NCI-H1930 (cell line): ENCODE measurements at places on chromosomes 1 and 21.

DNA sequence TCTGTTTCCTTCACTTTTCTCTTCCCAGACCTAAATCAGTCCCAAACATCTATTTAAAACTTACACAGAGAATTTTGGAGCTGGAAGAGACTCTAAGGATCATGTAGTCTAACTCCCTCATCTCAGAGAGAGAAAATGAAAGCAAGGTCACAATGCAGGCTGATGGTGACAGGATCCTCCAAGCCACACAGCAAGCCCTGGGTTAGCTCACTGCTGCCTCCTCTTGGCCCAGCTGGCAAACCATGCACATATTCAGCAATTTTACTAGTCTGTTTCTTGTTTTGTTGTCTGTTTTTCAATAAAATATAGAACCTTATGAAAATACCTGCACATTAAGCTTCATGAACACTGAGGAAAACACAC, 27.7 kb upstream of the LY9 start:
- DNase-seq: no peak

- DNase-seq: no peak
Observed at GRCh38 chr1:90204780-90205179, 209.9 kb downstream of the ZNF326 start.

GRCh38 chr1:165661703-165662102, 30.7 kb downstream of the MGST3 start:
- no peak for DNase-seq

- no peak for DNase-seq
Observed at GRCh38 chr1:46903481-46903880, 37.8 kb downstream of the CYP4A11 start.

DNA sequence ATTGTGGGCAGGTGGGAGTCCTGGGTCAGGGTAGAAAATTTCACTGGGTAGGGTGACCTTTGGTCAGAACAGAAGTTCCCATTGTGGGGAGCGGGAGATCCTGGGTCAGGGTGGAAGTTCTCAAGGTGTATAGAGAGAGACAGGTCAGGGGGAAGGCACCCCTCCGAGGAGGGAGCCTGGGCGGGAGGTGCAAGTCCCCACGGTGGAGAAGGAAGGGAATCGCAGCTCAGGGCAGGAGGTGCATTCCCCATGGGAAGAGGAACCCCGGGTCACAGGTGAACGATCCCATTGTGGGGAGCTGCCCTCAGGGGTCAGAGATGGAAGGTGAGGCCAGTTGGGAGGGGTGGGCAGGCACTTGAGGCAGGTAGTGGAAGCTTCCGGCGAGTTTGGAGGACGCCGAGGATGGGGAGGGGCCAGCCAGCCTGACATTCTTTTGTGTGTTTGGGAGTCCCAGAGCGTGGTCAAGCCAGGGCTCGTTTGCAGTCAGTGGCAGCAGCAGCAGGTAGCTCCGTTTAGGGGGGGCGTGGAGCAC, 637 bp downstream of the LYPLA2 start:
- DNase-seq: no peak

GRCh38 chr1:159986093-159986492, 32.1 kb upstream of the SLAMF9 start:
- no peak for DNase-seq

DNA sequence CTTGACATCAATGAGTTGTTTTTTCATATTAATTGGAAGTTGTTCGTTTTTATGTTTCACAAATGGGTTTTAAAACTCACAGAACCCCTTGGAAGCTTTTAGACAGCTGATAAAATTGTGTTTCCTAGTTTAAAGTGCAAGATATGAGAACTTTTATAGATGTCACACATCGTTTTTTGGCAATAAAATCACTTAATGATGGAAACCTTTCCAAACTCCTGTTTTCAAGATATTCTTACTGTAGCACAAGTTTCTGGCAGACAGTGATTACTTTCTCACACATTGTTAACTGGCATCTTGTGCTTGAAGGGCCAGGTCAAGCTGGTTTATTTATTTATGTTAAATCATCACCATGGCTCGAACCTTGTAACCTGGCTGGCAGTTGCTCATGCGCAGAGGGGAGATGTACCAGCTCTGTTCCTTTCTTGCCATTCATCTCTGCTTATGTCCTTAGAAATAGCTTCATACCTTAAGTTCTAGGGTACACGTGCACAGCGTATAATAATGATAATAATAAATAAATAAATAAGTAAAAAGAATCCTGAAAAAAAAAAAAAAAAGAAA, 10.2 kb upstream of the RCAN1 start:
- no peak for DNase-seq

GRCh38 chr21:38984568-38984967, 178.8 kb downstream of the ETS2 start:
- DNase-seq: no peak

- no peak for DNase-seq
Observed at GRCh38 chr1:41355356-41355755, 5.9 kb upstream of the FOXO6 start.

DNA sequence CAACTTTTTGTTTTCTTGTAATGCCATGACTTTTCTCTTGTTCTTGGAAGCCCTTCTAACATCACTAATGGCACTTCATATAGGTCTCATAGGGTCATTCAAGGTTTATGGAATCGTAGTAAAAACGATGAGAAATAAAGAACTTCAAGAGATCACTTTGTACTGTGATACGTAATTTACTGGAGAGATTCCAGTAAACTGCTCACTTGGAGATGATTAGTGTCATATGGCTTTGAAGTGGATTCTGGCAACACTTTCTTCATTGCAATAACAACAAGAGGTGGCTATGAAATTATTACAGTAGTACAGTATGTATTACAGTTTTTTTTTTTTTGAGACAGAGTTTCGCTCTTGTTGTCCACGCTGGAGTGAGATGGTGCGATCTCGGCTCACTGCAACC, 103.4 kb downstream of the RUSC1 start:
- no peak for DNase-seq

DNA sequence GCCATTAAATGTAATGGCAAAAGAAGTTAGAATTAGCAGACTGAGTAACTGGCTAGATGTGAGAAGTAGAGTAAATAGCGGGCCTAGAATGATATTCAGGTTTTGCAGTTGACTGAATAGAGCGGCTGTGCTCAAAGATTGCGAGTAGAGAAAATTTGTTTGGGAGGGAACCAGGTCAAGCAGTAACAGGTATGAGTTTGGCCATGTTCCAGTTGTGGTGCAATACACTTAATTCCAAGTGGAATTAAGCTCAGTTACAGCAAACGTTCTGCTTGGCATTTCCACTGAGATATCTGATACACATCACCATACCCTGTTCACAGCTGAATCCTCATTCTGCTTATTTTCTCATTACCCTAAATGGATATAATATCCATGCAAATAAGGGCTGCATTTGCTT, 1382.9 kb downstream of the MRPL39 start:
- no peak for DNase-seq

DNA sequence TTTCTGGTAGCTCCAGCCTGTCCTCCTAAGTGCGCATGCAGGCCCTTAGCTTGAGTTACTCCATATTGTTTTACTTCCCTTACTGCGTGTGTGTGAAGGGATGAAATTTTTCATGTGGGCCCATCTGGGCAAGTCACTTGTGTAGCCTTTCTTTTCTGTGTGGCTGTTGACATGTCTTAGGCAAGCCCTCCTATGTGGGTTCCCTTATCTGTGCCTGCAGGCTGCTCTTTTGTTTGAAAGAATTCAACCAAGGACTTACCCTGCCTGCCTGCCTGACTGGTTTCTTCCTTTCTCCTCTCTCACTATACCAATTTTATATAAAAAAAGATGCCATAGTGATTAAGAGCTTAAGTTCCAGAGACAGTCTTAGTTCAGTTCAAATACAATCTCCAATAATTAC, 249.3 kb downstream of the ATG4C start:
- DNase-seq: no peak

GRCh38 chr1:154141240-154141639, 13.6 kb downstream of the NUP210L start:
- no peak for DNase-seq

DNA sequence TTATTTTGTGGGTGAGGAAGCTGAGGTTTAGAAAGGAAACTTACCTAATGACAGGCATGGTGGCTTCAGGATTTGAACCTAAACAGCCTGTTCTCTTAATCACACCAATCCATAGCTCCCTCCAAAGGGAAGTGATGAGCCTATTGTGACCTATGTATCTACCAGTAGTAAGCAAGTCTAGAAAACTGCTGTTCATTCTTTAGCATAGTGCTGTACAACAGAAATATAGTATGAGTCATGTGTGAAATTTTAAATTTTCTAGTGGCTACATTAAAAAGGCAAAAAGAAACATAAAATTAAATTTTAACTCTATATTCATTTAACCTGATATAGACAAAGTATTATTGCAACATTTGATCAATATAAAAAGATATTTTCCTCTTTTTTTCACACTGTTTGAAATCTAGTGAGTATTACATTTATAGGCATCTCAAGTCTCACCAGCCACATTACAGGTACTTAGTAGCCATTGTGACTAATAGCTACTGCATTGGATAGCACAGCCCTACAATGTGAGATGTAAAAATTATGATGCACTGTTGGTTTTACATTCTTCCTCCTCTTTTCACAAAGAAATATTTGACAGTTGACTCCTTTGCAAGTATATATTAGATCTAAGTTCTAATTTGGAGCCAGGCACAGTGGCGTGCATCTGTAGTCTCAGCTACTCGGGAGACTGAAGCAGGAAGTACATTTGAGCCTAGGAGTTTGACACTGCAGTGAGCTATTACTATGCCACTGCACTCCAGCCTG, 16.6 kb downstream of the IPO9 start:
- DNase-seq: no peak

DNA sequence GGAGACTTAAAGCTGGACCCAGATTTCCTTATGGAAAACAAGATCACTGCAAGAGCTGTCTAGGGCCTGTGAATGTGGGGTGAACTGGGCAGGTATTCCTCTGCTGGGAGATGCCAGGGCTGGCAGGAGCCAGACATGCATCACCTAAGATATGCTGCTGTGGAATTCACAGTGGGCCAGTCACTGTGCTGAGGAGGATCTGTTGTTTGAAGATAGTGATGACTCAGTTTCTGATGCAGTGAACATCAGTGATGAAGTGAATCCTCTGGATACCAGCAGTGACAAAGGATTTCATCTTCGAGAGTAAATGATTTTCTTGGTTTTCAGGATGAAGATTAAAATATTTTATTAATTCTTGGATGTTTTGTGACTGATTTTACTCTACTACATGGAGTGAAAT, 29.9 kb upstream of the CAMSAP2 start:
- no peak for DNase-seq

DNA sequence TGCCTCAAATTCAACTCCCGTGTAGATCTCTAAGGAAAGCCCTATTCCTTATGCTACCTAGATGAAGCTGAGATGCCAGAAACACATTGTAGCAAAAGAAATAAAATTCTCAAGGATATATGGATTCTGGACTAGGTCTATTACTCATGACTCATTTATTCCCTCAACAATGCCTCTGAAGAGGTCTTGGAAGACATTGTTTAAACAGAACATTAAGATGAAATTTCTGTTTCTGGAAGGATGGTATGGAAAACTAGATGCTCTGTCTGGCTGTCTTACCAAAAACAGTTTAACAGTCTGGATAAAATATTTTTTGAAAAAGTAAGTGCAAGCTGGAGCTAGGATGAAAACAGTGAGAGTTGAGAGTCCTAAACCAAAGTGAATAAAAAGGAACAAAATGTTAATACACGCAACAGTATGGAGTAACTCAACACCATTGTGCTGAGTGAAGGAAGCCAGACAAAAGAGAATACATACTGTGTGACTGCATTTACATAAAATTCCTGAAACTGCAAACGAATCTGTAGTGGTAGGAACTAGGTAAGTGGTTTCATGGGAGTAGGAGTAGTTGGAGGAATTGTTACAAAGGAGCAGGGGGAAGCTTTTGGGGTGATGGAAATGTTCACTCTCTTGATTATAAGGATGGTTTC, 59.3 kb upstream of the GNG12 start:
- no peak for DNase-seq

DNA sequence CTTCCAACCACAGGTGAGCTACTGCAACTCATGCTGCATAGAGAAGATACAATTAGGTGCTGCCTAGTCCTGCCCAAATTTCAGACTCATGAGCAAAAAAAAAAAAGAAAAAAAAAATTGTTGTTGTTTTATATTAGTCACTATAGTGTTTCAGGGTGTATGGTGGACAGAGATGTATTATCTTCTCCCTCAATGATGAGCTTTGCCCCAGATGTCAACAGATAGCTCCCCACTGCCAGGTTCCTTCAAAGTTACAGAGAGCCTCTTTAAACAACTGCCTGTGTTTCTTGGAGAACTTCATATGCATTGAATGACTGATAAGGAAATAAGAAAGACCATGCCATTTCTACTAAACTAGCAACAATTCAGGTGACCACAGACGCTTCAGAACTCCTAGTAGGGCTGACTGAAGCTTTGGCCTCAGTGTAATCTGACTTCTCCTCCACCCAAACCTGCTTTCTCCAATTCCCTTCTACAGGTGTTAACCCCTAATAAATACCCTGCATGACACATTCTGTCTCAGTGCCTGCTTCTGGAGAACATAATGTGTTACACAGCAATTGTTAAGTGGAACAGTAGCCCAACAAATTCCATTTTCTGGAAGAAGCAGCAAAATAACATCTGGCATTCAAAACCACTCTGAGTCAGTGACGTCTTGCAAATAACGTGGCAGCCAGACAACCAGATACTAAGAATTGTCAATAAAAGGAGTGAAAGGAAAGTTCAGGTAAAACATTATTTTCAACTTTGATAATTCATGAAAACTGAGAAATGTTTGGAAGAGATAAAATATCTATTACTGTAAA, 147.7 kb downstream of the CDC42BPA start:
- DNase-seq: no peak

DNA sequence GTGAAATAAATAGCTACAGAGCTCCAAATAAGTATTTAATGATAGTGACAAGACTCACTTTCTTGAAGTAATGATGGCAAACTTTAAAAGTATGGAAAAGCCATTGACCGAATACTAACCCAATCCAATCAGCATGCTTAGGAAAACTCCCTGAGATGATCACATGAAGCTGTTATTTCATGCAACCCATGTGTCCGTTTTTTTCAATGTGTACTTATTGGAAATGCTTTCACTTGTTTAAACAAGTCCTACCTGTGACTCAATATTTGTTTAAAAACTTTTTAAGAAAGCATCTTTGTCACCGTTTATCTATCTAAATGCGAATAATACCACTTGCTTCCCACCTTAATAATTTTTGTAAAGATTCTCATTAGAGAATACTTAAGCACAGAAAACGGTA, 185.8 kb downstream of the NRIP1 start:
- DNase-seq: no peak

GRCh38 chr1:149962039-149962647, 25.5 kb upstream of the MTMR11 start:
- DNase-seq: peak; percentile 31

GRCh38 chr1:46102769-46103476, 29.5 kb downstream of the PIK3R3 start:
- no peak for DNase-seq

GRCh38 chr1:85656948-85657347, 51.3 kb downstream of the ZNHIT6 start:
- DNase-seq: no peak

DNA sequence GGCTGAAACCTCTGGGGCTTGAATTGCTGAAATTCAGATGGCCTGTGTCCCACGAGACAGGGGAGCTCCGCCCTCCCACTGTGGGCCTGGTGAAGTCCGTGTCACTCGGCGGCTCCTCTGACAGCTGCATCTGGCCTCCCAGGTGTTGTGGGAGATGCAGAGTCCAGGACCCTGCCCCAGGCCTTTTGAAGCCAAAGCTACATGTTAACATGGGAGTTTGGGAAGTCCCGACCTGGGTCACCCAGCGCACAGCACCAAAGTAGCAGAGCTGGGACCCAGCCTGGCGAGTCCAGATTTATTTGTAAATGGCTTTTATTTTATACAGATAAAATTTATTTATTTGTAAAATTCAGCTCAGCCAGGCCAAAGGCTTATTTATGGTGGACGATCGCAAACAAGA, 28.9 kb downstream of the SLC37A1 start:
- DNase-seq: no peak

- DNase-seq: no peak
Observed at GRCh38 chr1:1529321-1529720, 11.1 kb downstream of the TMEM240 start.
